Stimulated activated CD8-positive, alpha-beta memory T cell treated with anti-CD3 and anti-CD28 coated beads, Interleukin-15, amount 100 ng/mL, for 24 hours (primary cell): ENCODE measurements at places on chromosomes 2 and 18.

DNA sequence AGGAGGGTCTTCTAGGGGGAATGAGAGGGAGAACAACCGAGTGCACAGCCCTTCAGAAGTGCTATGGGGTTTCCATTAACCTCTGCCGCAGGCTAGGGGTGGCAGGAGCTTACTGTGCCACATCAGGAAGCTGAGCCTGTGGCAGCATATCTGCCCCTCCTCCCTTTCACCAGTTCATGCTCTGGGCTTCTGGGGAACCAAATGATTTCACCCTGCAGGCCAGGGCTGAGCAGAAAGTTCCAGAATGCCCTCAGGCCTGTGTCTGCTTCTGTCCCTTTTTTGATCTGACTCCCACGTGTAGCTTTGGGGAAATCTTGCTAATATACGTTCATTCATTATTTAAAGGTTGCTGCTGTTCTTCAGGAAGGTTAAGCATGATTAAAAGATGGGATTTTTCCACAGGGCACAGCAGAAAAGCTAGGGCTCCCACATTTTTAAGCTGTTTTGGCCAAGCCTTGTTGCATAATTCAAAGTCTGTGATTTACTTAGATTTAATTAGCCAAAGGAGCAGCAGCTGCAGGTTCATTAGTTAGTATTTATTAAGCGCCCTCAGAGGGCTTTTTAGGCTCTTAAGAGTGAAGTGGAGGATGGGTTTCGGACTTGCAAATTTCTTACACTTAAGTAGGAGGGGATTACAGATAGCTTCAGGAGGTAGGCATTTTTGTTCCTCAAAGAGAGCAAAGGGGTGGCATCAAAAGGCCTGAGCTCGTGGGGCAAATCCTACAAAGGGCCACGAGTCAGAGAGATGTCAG lies 10.2 kb downstream of the TMEM247 start:
- DNase-seq = no peak

DNA sequence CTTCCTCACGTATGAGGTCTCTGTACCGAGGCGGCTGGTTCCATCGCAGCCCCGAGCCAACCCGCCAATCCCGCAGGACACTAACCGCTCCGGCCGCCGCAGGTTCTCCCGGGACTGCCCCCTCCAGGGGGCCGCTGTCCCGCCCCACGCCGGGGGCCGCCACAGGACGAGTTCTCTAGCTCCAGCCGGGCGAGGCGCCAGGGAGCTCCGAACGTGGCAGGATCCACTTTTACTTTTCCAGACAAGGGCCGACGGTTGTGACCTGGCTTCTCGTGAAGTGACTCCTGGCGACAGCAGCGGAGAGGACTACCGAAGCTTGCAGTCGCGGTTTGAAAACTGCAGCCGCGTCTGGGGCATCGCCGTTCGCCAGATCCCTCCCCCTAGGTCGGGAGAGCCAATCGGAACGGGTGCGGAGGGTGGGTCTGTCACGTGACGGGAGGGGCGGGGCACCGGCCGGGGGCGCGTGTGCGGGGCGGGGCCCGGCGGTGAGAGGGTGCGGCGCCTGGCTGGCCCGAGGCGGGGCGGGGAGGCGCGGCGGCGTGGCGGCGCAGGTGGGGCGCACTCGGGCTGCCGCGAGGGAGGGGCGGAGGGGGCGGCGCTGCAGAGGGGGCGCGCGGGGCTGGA lies at the start of gene STK17B:
TSS of gene STK17B (minus strand) at position 331 of the 624 bp plus-strand sequence. CDS start 8,195 bp downstream, outside the sequence.
- DNase-seq = peak; percentile 91

- no peak for DNase-seq
These were observed 19.9 kb upstream of the NEDD4L start for GRCh38 chr18:58024139-58024538.

DNA sequence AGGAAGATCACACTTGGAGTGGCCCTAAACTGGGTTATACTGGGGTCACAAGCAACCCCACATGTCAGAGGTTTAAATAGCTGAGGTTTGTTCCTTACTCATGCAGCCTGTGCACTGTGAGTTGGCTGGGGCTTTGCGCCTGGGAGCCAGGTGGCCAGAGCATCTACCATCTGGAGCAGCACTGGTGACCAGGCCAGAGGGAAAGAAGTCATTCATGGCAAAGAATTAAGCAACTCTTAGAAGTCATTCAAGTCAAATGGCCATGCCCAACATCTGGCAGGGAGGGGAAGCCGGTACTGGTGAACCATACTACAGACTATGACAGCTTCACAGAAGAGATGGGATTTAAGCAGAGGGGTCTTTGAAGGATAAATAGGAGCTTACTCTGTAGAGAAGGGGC lies 90.7 kb downstream of the POLR1A start:
- no peak for DNase-seq

DNA sequence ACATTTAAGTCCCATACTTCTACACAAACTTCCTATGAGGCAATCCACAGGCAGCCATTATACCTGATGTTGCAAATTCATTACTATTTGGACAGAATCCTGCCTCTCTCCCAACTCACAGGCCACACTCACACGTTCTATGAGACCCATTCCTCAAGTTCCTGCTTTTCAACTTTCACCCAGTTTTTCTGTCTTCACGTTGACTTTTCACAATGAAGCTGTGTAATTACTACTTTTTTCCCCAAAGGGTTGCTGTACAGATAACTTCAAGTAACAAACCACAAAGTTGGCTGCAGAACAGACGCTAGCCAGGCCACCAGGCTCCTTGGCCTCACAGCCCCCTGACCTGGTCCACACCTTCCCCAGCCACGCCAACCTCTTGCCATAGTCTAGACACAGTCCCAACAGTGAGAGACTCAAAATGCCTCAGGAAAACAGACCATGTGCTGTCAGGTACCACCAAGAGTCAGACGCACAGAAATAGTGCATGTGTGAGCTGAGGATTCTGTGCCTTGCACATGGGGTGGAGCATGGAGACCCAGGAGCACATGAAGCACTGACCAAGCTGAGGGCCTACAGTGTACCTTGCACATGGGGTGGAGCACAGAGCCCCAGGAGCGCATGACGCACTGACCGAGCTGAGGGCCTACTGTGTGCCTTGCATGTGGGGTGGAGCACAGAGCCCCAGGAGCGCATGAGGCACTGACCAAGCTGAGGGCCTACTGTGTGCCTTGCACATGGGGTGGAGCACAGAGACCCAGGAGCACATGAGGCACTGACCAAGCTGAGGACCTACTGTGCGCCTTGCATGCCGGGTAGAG lies 61.0 kb downstream of the EIPR1 start:
- DNase-seq = no peak
